ENCODE measurements at places on chromosomes 1 and 21.

GRCh38 chr1:45569571-45569961 lies 14.3 kb upstream of the NASP start:
- no peak for DNase-seq

DNA sequence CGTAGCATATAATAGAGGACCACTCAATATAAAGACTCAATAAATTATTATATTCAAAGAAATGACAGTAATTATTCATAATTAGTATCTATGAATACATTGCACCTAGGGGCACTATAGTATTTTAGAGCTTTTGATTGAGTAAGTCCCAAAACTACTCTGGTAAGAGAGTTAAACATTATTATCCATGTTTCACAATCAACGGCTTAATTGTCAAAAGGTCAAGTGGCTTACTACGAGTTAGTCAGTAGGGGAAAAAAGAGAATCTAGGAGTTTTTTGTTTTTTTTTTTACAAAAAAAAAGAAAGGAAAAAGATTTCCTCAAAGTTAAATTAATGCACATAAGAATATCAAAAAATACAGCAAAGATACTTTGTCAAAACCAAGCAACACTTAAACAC lies 20.4 kb upstream of the LAMC1 start:
- DNase-seq = no peak

DNA sequence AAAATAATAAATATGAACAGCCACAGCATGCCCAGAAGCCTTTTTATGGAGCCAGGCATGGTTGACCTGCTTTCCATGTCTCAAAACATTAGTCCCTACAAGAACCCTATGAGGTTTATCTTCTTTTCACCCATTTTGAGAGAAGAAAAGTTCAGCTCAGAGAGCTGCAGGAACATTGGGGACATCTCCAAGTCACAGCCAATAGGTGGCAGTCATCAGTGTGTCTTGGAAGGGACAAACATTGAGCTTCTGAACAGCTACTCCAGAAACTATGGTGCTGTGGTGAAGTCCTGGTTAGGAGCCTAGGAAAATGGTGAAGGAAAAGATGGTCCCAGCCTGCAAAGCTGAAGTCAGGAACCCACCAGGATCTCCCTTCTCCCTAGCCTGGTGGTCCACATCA lies 73.6 kb downstream of the JMJD4 start:
- no peak for DNase-seq

DNA sequence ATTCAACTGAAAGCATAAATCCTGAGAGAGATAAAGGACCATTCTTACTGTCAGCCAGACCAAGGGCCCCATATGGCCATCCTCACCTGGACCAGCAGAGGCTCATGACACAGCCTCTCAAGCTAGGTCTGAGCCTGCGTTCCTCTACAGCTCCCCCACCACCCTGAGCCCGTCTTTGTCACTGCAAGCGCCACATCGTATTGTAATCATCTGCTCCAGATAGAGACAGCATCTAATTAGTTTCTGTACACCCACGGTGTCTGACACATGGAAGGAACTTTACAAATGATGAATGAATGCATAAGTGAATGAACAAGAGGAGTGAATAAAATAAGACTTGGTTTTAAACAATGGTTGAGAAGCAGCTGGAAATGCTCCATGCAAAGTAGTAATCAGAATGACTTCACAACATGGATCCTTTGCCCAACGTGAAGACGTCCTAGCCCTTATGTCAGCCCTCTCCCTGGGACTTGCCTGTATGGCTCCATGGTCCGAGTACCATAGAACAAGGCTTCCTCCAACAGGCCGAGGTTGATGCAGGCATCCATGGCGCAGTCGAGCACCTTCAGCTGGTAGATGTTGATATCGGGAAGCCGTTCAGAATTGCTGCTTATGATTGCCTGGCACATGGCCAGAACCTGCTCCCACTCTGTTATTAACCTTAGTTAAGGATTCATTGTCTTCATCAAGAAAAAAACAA lies 648.9 kb downstream of the SMYD3 start:
- no peak for DNase-seq

GRCh38 chr1:117753232-117753631 lies 147.4 kb downstream of the TENT5C start:
- DNase-seq = no peak

DNA sequence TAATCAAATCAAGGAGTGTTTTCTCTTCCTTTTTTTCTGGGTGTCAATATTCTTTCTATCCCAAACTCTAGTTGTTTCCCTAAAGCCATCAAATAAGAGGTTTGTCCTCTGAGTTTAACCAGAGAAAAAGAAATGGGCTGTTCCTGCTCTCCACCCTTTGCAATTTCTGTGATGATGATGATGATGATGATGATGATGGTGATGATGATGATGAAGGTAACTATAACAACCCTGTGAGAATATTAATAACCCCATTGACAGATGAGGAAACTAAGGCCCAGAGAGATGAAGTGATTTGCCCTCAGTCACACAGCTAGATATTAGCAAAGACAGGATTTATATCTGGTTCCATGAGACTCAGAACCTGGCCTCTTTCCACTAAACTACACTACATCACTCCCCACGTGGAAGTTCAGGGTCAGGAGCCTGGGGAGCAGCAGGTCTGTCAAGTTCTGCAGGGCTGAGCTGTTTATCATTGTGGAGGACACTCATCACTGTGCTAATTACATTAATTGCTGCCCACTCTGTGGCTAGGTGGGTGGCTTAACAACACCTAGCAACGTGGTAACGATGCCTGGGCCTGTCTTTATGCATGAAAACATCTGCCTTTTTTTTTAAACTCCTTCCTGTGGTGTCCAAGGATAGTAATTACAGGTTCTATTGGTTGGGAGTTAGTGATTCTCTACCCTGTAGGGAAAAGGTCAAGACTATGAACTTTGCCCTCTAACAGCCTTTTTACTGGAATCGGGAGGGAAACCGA lies 19.0 kb upstream of the JUN start:
- DNase-seq = no peak

DNA sequence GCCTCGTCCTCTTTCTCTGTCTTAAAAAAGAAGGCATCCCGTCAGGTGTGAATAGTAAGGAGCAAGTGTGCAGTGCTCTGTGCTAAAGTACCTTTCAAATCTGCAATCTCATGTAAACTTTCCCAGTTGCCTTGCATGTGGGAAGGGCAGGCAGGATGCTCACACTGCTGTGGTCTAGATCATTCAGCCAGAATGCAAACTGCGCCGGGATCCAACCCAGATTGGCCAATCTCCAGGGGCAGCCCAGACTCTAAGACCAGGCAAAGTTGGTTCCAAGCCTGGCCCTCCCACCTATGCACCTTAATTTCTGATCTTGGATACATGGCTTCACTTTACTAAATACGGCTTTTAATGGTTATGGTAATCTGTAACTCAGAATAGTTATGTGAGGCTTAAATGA lies 3.2 kb upstream of the MAP1LC3C start:
- DNase-seq = no peak

DNA sequence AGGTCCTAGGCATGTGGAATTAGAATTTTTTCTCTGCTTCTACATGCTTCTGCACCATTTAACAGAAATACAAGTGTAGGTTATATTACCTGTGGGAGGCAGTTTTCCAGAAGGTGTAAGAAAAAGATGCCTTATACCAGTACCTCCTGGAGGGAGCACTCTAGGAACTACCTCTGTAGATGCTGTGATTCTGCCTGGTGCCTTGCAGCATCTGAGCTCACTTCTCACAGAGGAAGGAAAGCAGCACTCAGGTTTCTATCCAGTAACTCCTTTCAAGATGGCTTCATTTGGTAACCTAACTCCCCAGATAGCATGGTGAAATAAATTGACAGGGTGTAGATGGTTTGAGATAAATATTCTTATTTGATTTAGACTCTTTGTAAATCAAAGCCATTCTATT lies 50.3 kb downstream of the GIPC2 start:
- DNase-seq = no peak

GRCh38 chr1:11543796-11544195 lies 64.8 kb downstream of the DISP3 start:
- DNase-seq = no peak

- DNase-seq = no peak
These were observed 49.5 kb downstream of the FGGY start for GRCh38 chr1:59346429-59346828.

DNA sequence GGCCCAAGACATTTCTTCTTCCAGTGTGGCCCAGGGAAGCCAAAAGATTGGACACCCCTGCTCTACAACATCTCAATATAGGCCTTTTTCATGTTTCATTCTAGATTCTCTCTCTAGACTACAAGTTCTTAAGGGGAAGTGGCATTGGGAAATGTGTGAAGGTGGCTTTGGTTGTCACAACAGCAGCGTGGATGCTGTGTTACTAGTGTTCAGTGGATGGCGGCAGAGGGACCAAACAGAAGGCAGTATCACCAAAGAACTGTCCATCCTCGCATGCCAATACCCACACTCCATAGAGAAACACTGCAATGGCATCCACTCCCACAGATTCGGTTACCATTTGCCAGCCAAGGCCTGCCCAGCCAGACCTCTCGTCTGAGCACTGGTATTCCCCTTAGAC lies 24.3 kb upstream of the IFNAR2 start:
- DNase-seq = no peak

- DNase-seq = no peak
These were observed 89.0 kb downstream of the MIS18A start for GRCh38 chr21:32189688-32190483.
